ENCODE measurements at places on chromosomes 6 and 20. TPM values are rescaled to one million over a fixed set of nuclear protein-coding genes. Genes with fewer than 3 reads are reported as not detected.

Gene NR2E1
- 0.18 TPM for total RNA-seq

Gene JPH2
- total RNA-seq = 35.2 TPM

Gene PRKN
- total RNA-seq = 12.1 TPM

Gene HLA-DRB1
- total RNA-seq = 109 TPM

Gene TREML1
- total RNA-seq = 0.86 TPM

Gene DEFB132
- not detected for total RNA-seq

Gene KHDC1L
- not detected for total RNA-seq

Gene C6orf52
- total RNA-seq = 1.8 TPM

Gene PRL
- total RNA-seq = not detected

Gene TTLL9
- 0.86 TPM for total RNA-seq

Gene CRISP3
- 117 TPM for total RNA-seq

Gene EPHA7
- total RNA-seq = 4.6 TPM

Gene MACROD2
- total RNA-seq = 17.1 TPM

Gene CST5
- not detected for total RNA-seq

Gene PNLDC1
- total RNA-seq = not detected

Gene PI3
- 1.7 TPM for total RNA-seq

Gene RTN4IP1
- total RNA-seq = 5.5 TPM

Gene IMPG1
- not detected for total RNA-seq

Gene PTPRT
- 0.10 TPM for total RNA-seq

Gene CDK19
- total RNA-seq = 12.4 TPM

Gene SLC35B3
- 20.8 TPM for total RNA-seq

All from ureter (tissue), 1 donor.